ENCODE measurements at places on chromosomes 6 and 20.

- DNase-seq: no peak
Measured at GRCh38 chr6:158413814-158414565, 101.7 kb downstream of the TULP4 start.

- peak; percentile 18 for DNase-seq
Measured at GRCh38 chr20:14264869-14265268, 72.5 kb downstream of the FLRT3 start.

- DNase-seq: no peak
Measured at GRCh38 chr6:163369141-163369540, 45.4 kb upstream of the QKI start.

GRCh38 chr6:159913375-159913774, 22.6 kb downstream of the MAS1 start:
- DNase-seq: no peak

GRCh38 chr6:91142154-91142553, 555.3 kb upstream of the MAP3K7 start:
- no peak for DNase-seq

GRCh38 chr6:46054516-46054915, 38.9 kb upstream of the CLIC5 start:
- no peak for DNase-seq

DNA sequence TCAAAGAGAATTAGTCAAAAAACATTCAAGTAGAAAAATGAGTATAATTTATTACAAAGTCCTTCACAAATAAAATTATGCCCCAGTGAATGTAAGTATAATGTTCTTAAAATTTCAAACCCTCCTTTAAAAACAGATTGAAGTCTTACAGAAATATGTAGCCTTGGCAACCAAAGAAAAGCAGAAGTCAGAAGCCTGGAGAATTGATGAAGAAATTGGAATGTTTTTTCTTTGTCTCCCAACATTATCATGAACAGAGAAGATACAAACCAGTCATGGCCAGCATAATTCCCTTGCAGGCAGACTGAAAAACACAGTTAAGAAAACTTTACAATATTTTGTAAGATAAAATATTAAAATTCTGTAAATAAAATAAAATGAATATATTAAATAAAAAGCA, 221.9 kb downstream of the TBC1D32 start:
- no peak for DNase-seq

- no peak for DNase-seq
Measured at GRCh38 chr6:136201732-136202131, 48.4 kb downstream of the MTFR2 start.

DNA sequence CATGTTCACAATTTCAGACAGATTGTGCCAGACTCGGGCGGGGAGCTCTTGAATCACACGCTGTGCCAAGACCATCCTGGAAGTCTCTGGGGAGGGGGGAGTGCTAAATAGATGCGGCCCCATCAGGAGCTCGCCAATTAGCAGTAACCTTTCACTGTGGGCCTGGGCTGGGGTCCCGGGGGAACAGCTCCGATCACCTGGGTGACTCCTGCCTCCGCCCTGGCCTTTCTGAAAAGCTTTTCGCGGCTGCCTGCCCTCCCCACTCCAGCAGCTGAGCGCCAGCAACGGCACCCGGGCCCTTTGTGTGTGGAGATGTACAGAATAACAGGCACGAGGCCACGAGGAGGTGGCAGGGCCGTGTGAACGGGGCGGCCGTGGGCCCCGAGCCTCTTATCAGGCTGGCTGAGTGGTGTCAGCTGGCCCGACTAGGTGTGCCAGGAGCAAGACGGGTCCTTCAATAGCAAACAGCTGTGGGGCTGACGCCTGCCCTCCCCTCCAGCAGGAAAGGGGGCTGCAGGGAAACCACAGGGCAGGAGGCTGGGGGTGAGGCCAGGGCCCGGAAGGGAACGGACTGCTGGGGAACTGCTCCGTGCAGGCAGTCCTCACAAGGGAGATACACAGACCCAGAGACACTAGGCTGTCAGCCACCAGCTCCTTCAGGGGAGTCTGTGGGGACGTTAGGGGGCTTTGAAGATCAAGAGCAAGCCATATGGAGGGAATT, 56.8 kb downstream of the NOL4L start:
- DNase-seq: no peak

DNA sequence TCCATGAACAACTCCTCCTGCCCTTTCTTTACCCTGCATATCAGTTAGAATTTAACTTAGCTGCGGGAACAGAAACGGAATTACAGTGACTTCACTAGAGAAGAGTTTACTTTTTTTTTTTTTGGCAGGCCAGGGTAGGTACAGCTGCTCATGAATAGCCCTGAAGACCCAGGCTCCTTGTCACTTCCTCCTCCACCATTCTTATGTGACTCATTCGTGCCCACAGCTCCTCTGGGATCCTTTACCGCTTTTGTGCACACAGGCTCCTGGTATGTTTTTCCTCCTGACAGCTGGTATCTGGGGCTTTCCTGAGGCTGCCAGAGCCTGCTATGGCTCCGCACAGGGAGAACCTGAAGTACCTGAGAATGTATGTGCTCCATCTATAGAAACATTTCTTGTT, 3.9 kb upstream of the KCNS1 start:
- DNase-seq: no peak
